H7 (cell line): ENCODE measurements at places on chromosomes 5 and 9. TPM values are rescaled to one million over a fixed set of nuclear protein-coding genes. Genes with fewer than 3 reads are reported as not detected.

Gene SH3TC2
- total RNA-seq, result 0.07 TPM in 1 of 2 replicates, not detected in the other

GRCh38 chr5:57831932-57832331 is 349.3 kb upstream of the ACTBL2 start:
- no peak for DNase-seq

GRCh38 chr5:173850659-173851058 is 37.5 kb upstream of the CPEB4 start:
- no peak for DNase-seq

Gene DNAH5
- total RNA-seq, result 0.07 and 0.41 TPM in 2 replicates

DNA sequence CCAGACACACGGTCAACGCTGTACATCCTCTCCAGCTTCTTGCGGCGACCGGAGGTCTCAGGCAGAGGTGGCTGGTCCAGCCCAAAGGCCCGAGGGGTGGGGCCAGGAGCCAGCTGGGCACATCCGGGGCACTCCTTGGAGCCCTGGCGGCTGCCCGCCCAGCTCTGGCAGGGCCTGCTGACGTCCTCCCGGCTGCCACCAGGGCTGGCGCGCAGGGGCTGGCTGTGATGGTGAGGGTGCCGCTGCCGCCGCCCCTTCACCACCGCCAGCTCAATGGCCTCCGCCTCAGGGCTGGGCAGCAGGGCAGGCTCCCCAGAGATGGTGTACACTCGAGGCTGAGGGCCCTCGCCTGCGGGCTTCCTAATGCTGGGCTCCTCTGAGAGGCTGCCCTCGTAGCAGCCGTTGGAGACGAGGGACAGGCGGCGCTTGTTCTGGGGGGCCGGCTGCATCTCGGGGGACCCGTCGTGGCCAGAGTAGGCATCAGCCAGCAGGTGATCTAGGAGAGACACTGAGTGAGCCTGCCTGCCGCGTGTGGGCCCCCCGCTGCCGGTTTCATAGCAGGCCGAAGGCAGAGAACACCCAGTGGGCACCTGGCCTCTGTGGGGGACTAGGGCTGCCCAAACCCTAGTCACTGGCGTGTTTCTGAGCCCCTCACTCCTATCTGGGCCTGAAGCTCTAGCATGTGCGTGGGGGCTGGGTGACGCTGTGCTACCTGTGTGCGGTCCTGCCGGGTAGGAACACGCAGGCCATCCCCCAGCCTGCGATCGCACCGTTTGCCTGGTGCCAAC is 1.5 kb downstream of the NSMF start:
- DNase-seq, result no peak
